ENCODE measurements at places on chromosomes 7 and 10.

DNA sequence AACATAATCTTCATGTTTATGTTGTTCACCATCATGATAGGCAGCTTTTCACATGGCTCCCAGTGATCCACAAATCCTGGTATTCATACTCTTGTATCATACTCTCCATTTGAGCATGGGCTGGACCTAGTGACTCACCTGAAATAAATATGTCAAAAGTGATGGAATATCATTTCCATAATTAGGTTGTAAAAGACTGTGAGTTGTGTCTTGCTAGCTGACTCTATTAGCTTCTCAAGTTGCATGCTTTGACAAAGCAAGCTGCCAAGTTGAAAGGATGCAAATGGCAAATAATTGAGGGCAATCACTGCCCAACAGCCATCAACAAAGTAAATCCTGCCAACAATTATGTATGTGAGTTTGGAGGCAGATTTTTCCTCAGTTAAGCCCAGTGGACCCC lies 300.4 kb downstream of the AHR start:
- DNase-seq, result no peak

GRCh38 chr7:27171637-27172314 lies 2.3 kb downstream of the HOXA10 start:
- peak; percentile 32 for DNase-seq

GRCh38 chr7:94179466-94179865 lies 175.3 kb upstream of the BET1 start:
- no peak for DNase-seq

DNA sequence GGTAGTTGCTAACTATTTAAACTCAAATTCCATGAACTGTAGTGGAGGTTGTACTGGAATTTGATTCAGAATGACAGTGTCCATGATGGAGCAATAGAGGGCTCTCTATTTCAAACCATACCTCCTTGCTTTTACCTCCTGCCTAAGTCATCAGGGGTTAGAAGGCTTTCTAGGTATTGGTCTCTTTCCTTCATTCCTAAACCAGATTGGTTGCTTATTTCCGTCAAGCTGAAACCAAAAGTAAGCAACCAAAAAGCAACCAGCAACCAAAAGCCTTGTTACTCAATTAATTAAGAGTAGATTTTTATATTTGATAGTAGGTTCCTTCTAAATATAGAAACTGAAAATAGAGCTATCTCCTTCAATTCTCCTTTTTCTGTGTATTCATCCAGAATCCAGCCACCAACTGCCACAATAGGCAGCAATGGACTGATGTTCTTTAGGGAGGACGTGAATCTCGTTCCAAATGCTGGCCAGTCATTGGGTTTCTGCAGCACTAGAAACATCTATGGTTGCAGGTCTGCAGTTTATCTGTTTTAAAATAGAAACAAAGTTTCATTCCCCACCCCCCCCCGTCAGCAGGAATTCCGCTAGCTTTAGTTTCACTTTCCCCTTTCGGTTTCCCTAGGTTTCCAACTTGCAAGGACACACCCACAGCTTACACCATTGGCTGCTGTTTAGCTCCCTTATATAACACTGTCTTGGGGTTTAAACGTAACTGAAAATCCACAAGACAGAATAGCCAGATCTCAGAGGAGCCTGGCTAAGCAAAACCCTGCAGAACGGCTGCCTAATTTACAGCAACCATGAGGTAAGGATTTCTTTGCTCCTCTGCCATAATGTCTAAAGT lies at the start of gene IFIT1:
Gene IFIT1 (plus strand): TSS at position 717 of the 850 bp plus-strand sequence. CDS start 90 bp downstream, at position 807.
- DNase-seq, result no peak

GRCh38 chr7:145183069-145183468 lies 347.2 kb upstream of the TPK1 start:
- no peak for DNase-seq

DNA sequence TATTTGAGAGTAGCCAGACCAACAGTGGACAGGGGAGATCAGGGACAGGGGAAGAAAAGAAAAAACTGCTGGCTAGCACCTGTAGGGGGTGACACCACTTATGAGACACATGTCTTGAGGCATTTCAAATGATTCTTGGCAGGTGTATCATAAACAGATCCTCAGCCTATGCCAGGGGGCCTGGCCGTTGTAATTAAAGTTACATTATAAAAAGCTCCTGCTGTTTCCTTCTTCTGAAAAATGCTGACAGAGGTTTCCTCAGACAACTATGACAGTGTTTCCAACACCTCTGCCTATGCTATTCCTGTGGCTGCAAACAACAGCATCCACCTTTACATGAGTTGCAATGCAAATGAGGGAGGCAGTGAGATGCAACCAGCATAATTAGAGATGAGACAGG lies 281.0 kb upstream of the PTER start:
- no peak for DNase-seq

DNA sequence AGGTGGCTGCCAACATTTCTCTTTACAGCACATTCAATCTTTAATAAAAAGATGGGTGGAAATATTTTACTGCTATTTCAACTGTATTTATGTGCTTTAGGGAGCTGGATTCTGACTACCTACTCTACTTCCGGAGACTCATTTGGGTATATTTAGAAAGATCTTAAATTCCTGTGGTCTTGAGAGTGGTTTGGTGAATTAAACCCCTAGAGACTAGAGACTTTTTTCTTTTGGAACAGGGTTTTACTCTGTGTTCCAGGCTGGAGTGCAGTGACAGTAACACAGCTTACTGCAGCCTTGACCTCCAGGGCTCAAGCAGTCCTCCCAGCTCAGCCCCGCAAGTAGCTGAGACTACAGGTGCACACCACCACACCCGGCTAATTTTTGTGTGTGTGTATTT lies 79.0 kb upstream of the HABP2 start:
- DNase-seq, result no peak

- DNase-seq, result no peak
Observed at GRCh38 chr7:31512166-31512565, 1.7 kb upstream of the ITPRID1 start.

GRCh38 chr7:156751319-156751718 lies 110.7 kb downstream of the RNF32 start:
- no peak for DNase-seq

GRCh38 chr7:157694376-157694665 lies 357.5 kb downstream of the DNAJB6 start:
- DNase-seq, result no peak

DNA sequence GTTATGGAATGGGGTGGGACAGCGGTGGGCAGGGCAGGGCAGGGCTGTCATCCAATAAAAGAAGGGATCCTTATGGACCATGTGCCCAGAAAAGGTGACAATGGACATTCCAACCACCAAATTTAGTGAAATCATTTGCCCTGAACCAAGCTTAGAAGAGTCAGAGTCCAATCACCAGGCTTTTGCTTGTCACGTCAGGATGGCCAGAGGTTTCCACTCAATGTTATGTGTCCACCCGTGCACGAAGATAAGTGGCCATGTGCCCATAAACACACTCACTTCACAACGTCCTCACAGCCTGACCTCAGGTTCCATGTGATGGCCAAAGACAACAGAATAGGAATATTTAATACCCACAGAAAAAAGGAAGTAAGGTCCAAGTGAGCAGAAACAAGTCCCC lies 36.6 kb upstream of the PLPP4 start:
- no peak for DNase-seq

GRCh38 chr7:149202831-149203231 lies 7.5 kb downstream of the ZNF282 start:
- DNase-seq, result no peak

- no peak for DNase-seq
Observed at GRCh38 chr10:78434886-78435285, 401.2 kb downstream of the RPS24 start.

- no peak for DNase-seq
Observed at GRCh38 chr7:129575699-129576098, 35.8 kb upstream of the NRF1 start.

DNA sequence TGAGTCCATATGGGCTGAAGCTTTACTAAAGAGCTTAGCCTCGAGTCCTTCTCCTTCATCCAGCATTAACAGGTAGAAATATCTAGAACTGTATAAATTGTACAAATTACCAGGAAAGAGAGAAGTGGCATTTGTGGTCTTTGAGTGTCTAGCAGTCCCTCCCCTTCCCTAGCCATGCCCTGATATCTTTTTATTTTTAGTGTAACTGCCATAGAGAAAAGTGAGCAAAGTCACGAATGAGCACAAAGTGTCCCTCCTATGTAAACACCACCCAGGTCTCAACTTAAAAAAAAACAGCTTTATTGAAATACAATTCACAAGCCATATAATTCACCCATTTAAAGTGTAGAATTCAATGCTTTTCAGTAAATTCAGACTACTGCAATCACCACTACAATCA lies 339.0 kb upstream of the ZMIZ1 start:
- no peak for DNase-seq

- no peak for DNase-seq
Observed at GRCh38 chr7:95509199-95509598, 23.5 kb downstream of the ASB4 start.

- DNase-seq, result no peak
Observed at GRCh38 chr10:132973903-132974241, 31.5 kb upstream of the CFAP46 start.

DNA sequence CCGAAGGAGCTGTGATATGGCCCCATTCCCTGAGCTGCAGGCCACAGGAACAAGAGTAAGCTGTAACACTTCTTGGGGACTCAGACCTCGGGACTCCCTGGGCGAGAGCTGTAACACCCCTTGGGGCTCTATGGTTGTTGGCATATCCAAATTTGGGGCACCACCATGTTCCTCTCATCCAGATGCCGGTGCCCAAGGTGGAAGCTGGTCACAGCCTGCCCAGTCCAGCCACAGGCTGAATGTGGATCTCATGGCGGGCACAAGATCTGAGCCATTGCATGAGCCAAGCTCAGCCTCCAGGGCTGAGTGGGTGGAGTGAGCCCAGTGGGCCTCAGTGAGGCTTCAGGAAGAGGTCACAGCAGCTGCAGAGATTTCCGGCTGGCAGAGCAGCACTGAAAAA lies 78.9 kb downstream of the TMEM106B start:
- DNase-seq, result no peak

- DNase-seq, result no peak
Observed at GRCh38 chr10:104034401-104035193, 51.1 kb downstream of the COL17A1 start.

- no peak for DNase-seq
Observed at GRCh38 chr7:21771906-21772610, 173.6 kb downstream of the CDCA7L start.

DNA sequence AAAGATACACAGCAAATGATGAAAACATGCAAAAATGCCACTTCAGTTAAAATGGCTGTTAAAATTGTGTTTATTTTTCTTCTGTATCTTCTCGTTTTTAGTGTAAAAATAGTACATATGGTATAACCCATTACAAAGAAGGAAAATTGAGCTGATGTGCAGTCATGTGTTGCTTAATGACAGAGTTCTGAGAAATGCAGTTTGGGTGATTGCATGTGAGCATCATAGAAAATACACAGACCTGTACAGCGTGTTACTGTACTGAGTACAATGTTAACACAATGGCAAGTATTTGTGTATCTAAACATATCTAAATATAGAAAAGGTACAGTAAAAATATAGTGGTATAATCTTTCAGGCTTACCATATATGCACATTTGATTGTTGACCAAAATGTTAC lies 7.3 kb downstream of the DMTF1 start:
- no peak for DNase-seq

- DNase-seq, result no peak
Observed at GRCh38 chr10:55203874-55204273, 402.8 kb upstream of the PCDH15 start.

DNA sequence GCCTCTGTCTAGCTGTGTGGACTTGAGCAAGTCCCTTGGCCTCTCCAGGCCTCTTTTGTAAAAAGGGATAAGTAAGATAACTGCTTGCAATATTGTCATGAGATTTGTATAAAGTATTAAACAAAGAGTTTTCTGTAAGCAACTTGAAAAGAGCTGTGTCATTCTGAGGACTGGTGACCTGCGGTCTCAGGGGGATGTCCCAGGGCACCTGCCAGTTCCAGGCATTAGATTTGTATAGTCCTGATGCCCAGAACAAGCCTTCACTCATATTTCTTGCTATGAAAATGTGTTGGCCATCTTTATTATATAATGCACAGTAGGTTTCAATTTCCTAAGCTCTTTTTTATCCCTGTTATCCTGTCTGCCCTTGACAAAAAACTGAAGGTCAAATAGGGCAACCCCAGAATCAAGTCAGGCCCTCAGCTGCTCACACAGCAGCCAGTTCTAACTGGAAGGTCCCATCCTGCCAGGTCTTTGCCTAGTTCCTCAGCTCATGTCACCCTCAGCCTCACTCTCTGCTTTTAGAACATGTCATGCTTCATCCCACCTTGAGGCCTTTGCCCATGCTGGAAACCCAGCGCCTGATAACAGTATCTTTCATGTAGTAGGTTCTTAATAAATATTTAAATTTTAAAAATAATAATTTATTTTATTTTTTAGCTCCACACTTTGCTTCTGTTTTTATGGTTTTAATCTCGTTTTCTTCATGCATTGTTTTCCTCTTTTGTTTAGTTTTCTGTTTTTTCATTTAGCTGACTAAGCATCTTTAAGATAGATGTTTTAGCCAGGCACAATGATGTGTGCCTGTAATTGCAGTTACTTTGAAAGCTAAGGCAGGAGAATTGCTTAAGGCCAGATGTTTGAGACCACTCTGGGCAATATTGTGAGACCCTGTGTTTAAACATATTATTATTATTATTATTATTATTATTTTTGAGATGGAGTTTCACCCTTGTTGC lies 87.5 kb upstream of the ZNF92 start:
- no peak for DNase-seq

GRCh38 chr10:566241-566885 lies 123.1 kb downstream of the DIP2C start:
- DNase-seq, result no peak

DNA sequence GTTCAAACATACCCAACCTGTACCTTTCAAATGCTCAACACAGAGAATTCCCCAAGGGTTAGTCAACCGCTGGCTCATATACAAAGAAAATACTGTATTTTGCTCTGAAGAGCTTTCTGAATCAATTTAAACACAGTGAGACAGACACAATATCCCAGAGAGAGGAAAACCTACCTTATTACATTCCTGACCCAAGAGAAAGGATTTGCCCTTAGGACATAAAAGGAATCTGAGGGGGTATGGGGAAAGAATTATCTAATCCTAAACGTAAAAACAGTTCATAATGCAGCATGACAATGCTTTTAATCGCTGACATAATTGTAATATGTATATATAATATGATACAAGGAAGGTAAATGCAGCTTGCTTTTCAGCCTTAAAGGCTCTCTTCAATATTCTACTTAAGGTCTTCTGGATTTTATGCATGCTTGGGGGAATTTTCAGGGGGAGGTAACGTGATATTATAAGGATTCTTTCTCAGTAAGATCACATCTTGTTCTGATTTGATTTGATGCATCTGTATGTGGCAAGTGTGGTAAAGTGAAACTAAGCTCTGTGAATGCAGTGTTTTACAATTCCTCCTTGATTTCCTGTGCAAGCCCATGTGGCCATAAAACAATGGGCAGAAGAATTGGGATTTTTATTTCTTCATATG lies 240.5 kb downstream of the GLI3 start:
- DNase-seq, result no peak
